ENCODE measurements at places on chromosomes 4 and X.

DNA sequence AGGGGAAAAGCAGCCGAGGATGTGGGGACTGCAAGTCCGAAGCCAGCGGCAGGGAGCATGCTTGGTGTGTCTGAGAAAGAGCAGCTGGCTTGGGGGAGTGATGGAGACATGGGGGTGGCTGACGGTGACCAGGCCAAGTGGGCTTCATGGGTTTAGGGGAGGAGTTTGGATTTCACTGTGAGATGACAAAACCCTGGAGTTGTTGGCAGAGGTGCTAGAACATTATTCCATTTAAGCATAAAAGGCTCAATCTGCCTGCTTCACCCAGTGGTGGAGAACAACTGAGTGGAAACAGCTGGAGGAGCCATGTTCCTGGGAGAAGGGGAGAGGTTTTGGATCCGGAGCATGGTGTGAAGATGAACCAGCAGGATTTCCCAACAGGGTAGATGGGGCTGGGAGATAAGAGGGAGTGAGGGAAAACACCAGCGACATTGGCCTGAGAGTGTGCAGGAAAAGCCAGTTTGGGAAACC lies 318.0 kb upstream of the TAPT1 start:
- DNase-seq = no peak

- no peak for DNase-seq
Observed at GRCh38 chrX:135923353-135923752, 29.8 kb downstream of the SAGE1 start.

DNA sequence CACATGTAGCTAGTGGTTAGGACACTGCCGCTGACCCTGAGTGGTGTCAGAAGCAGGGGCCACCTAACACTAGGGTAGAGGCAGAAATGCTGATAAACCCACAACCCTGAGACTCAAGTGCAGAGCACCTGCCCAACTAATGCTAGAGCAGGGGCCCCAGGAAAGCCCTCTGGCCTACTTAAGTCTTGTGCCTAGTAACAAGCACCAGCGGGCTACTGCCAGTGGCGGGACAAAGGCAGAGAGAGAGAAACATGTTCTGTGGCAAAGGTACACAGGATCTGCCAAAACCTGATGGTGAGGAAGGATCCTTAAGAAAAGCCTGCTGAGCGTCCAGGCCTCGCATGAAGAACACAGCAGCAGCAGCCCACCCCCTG lies 172.4 kb downstream of the PRDM5 start:
- no peak for DNase-seq

DNA sequence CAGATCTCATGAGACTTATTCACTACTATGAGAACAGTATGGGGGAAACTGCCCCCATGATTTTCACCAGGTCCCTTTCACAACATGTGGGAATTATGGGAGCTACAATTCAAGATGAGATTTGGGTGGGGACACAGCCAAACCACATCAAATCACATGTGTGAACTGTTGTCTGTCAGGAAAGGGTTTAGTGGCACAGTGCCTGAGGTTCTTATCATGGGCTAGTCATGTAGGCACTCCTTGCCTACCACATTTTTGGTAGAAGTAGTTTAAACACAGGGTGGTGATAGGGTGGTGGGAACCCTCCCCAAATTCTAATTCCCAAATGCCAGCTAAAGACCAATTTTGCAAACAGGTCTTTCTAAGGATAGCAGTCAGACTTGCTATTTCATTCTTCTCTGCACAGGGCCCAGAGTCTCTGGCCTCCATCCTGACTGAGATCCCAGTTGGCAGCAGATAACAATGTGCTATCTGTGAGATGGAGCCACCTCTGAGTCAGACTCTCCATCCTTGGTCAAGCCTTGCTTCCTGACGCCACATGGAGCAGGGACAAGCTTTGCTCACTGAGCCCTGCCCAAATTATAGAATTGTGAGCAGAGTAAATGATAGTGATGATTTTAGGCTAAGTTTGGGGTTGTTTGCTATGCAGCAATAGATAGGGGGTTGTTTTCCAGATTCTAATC lies 33.5 kb upstream of the SETD7 start:
- no peak for DNase-seq

DNA sequence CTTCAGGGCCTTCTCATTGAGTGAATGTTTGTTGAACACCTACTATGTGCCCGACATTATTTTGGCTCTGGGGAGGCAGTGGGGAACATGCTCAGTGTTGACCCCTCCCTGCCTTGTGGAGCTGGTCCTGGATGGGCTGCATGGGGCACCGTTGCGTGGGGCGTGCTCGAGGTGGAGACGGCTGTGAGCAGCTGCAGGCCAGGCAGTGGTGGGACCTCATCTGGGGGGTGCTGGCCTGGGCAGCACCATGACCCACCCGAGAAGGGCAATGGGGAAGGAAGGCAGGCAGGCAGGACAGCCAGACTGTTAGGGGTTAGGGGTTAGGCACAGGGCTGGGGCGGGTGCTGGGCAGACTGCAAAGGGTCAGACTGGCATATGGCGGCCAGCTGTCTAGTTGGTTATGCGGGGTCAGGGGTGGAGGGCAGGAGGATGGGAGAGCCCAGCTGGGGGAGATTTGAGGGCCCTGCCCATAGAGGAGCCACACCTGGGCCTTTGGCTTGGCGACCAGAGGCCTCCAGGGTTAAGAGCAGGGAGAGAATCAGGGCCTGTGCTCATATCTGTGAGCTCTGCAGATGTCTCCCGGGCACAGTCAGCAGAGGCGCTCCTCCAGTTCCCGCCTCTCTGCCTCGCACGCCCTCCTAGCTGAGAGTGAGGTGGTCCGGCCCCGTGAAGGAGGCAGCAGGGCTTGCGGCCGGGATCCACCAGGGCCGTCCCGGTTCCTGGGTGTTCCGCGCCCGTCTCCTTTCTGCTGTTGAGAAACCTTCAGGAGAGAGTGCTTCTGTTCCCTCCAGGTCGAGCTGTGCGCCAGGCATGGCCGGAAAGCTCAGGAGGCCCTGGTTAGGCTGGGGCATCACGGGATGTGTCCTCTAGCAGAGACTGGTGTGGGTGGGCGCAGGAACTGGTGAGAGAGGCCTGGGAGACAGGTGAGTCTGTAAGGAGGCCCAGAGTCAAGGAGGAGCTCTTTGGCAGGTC lies 73.3 kb downstream of the RGS12 start:
- no peak for DNase-seq

- no peak for DNase-seq
Observed at GRCh38 chrX:118983513-118983912, 9.1 kb downstream of the LONRF3 start.

GRCh38 chr4:63787326-63787725 lies 621.9 kb downstream of the TECRL start:
- no peak for DNase-seq

- no peak for DNase-seq
Observed at GRCh38 chr4:75490155-75490554, 24.0 kb downstream of the RCHY1 start.

- DNase-seq = no peak
Observed at GRCh38 chr4:115883847-115884246, 770.4 kb upstream of the NDST4 start.

DNA sequence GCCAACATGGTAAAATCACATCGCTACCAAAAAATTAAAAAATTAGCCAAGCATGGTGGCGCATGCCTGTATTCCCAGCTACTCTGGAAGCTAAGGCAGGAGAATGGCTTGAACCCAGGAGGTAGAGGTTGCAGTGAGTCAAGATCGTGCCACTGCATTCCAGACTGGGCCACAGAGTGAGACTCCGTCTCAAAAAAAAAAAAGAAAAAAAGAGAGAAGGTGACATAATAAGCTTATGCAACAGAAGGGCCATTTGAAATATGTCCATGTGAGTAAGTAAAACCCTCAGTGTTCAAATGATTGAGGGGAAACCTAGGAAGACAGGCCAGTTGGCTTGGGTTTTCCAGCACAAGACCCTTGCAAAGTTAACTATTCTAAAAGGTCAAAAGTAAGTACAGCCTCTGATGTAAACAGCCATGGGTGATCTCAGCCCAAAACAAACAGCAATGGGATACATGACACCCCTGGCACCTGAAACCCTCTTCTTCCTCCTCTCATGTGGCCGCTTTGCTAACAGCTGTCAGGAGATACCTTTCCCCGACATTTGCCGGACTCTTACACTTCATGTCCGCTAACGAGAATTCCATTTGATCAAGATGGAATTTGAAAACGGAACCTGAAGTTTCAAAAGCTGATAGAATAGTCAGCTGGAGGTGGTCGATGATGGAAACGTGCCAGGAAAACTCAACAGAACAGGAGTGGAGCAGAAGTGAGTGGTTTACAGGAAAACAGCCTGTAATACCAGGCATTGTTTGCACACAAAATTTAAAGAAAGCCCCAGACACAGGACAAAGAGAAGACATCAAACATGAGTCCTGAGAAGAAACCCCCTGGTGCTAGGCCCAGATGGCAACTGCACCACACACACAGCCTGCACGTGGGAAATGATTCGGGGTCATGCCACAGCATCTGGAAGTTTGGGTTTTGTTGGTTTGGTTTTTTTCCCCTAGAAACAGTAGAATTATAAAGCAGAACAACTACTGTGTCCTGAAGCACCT lies 93.0 kb upstream of the STS start:
- DNase-seq = no peak

GRCh38 chr4:7460566-7460965 lies 25.8 kb upstream of the PSAPL1 start:
- peak; percentile 68 for DNase-seq

- DNase-seq = no peak
Observed at GRCh38 chrX:37331546-37331945, 17.6 kb upstream of the PRRG1 start.

- no peak for DNase-seq
Observed at GRCh38 chr4:74654230-74654681, 140.1 kb downstream of the BTC start.

- no peak for DNase-seq
Observed at GRCh38 chr4:4791299-4792111, 68.0 kb upstream of the MSX1 start.

GRCh38 chr4:164761241-164761640 lies 7.3 kb downstream of the SMIM31 start:
- DNase-seq = no peak

DNA sequence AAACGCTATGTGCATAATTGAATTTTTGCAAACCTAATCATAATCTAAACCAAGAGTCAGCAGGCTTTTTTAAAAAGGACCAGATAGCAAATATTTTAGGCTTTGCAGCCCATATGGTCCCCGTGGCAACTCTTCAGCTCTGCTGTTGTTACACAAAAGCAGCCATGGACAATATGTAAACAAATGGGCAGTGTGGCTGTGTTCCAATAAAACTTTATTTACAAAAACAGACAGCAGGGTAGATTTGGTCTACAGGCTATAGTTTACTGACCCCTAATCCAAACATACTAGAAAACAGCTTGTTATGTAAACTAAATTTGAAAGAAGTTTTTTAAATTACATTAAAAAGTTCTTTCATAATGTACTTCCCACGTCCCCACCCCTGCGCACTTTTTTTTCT lies 53.1 kb downstream of the FUNDC1 start:
- DNase-seq = no peak

DNA sequence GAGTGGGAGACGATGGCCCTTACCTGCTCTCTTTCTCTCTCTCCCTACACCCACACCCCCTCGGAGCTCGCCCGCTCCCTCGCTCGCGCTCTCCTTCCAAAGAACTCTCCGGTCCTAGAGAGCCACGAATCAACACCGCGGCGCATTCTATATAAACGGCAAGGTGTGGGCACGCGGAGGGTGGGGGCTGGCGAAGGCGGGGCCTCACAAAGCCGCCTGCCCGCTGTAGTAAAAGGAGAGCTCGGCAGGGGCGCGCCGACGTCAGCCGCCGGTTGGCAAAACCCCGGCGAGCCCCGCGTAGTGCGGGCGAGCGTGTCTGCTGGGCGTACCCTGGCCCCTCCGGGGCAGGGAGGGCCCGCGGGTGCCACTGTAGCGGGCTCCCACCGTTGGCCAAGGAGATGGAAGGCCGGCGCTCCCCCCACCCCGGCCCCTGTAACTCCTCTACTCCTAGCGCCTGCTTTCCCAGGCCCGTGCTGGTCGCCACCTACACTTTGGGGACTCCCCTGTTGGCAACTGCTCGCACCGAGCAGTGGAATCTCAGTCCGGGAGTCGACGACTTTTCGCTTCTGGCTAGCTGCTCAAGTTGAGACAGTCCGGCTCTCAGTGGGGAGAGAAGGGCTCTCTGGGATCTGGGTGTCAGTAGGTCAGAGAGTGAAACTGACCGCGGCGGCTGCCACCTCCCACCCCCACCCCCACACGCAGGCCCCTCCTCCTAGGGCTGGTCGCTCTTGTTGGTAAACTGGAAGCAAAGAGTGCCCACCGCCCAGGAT lies 325.5 kb upstream of the F9 start:
- no peak for DNase-seq

DNA sequence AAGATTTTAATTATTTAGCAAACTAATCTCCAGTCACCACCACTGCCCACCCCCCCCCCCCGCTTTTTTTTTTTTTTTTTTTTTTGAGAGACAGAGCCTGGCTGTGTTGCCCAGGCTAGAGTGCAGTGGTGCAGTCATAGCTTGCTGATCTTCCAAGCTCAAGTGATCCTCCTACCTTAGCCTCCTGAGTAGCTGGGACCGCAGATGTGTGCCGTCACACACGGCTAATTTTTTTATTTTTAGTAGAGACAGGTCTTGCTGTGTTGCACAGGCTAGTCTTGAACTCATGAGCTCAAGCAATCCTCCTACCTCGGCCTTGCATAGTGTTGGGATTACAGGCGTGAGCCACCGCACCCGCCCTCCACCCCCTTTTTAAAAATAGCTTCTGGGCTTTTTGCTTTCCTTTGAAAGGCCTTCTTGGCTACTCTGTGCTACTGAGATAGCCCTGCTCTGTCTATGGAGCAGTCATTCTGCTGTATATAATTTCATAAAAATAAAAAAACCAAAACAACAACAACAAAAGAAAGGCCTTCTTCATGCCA lies 18.7 kb downstream of the TXLNG start:
- no peak for DNase-seq

- DNase-seq = no peak
Observed at GRCh38 chrX:41002026-41002425, 83.2 kb upstream of the USP9X start.

GRCh38 chrX:43644124-43644701 lies 11.9 kb upstream of the MAOA start:
- DNase-seq = no peak

DNA sequence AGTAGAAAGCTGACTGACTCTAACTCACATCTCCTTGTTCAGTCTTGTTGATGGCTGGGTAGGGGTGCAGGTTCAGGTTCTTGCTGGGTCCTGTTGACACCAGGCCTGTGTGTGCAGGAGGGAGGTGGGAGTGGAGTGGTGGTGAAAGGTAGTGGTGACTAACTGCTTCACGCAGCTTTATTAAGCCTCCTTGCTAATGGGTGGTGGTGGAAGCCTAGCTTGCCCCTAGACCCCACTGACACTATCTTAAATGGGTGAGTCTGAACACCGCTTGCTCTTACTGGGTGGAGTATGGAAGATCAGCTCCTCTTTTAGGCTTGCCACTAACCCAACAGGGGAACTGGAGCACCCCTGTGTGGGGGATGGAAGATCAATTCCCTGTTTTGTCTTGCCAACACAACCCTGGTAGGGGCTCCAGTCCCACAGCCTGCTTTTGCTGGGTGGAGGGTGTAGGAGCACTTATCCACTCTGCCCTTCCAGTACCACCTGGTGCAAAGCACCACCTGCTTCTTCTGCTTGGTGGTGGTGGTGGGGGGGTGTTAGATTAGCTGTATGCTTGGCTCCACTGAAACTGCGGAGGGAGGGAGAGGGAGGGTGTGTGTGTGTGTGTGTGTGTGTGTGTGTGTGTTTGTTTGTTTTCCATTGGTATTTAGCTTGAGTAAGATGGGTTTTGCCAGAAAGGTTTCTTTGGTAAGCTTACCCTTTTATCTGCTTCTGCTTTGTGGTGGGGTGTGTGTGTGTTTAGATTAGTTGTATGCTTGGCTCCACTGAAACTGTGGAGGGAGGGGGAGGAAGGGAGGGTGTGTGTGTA lies 25.6 kb downstream of the KDM6A start:
- DNase-seq = peak; percentile 14

All from WERI-Rb-1 (cell line).